ENCODE measurements at places on chromosomes 16 and 17. TPM values are rescaled to one million over a fixed set of nuclear protein-coding genes. Genes with fewer than 3 reads are reported as not detected.

DNA sequence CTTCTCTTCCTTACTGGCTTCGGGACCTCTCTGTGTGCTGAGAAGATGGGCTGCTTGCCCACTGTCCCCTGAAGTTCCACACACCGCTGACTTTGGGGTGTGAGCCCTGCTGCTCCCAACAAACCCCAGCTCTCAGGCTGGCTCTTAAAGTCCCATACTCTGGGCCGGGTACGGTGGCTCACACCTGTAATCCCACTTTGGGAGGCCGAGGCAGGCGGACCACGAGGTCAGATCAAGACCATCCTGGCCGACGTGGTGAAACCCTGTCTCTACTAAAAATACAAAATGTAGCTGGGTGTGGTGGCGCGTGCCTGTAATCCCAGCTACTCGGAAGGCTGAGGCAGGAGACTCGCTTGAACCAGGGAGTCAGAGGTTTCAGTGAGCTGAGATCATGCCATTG lies 17.2 kb downstream of the CD7 start:
- DNase-seq, result no peak

GRCh38 chr17:28675490-28675889 lies 13.5 kb downstream of the SUPT6H start:
- no peak for DNase-seq

DNA sequence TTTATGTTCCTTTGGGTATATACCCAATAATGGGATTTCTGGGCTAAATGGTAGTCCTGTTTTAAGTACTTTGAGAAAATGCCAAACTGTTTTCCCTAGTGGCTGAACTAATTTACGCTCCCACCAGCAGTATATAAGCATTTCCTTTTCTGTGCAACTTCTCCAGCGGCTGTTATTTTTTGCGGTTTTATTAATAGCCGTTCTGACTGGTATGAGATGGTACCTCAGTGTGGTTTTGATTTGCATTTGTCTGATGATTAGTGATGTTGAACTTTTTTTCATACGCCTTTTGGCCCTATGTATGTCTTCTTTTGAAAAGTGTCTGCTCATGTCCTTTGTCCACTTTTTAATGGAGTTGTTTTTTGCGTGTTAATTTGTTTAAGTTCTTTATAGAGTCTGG lies 25.8 kb upstream of the TEKT1 start:
- DNase-seq, result no peak

DNA sequence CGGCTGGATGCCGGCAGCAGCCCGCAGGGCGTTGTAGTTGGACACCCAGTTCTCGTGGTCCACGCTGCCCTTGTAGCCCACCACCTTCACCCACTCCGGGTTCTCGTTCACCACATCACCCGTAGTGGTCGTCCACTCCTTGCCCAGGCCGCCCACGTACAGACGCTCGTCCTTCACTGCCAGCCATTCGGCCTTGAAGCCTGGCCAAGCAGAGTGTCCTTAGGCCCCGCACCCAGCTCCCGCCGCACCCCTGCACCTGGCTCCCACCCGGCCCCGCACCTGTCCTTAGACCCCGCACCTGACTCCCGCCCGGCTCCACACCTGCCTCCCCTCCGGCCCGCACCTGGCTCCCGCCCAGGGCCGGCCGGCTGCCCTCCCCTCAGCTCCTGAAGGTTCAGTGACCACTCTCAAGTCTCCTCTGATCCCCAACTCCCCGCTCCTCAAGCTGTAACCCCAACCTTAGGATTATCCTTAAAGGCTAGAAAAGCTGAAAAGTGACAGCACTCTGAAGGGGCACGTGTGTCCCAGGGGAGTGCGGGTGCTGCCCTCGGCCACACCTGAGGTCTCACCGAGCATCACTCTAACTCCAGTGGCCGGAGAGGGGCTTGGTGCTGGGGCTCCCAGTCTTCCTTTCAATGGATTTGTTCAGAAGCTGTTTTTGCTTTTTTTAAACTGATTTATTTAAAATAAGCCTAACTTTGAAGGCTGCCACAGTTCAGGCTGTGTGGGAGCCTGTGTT lies 14.4 kb downstream of the CANT1 start:
- DNase-seq, result no peak

DNA sequence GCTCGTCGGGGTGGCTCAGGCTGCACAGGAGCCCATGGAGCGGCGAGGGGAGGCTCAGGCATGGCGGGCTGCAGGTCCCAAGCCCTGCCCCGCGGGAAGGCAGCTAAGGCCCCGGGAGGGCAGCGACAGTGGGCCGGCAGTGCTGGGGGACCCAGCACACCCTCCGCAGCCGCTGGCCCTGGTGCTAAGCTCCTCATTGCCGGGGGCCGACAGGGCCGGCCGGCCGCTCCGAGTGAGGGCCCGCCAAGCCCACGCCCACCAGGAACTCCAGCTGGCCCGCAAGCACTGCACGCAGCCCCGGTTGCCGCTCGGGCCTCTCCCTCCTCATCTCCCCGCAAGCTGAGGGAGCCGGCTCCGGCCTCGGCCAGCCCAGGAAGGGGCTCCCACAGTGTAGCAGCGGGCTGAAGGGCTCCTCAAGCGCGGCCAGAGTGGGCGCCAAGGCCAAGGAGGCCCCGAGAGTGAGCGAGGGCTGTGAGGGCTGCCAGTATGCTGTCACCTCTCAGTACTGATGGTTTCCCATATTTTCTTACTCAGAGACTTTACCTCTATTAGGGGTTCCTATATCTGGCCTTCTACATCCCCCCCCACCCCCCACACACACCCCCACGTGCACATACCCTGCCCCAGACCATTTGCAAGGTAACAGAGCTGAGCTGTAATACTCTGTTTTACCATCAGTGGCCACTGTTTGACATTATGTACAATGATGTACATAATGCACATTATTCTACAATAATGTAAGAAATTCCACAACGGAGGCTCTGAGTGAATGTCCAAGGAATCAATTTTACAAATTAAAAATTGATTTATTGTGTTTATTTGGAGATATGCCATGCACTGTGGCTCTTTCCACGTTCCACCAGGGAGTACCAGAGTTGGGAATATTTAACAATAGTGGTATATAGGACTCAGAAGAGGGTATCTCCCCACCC lies 3.7 kb upstream of the VAT1L start:
- no peak for DNase-seq

DNA sequence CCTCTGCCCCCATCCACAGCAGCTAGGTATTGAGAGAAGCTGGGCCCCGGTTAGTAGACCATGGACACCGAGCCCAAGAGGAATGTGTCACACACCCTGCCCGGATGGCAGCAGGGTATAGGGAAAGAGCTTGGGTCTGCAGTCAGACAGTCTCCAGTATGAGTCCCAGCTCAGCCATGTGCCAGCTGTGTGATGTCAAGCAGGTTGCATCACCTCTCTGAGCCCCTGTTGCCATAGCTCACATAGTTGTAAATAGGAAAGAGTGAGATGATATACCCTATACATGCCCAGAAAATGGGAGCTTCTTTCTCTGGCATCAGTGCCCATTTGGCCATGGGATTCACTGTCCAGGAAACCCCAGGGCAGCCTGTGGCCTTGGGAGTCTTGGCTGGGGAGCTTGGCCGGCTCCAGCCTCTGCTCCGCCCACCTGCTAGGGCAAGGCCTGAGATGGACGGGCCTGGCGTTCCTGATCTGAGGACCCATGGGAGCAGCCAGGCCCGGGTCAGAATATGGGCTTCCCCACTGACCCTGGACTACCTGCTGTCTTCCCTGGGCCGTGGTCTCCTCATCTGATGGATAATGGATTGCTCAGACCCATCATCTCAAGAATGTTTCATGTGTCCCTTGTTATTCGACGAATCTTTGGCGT lies 13.2 kb downstream of the CD300LG start:
- no peak for DNase-seq

DNA sequence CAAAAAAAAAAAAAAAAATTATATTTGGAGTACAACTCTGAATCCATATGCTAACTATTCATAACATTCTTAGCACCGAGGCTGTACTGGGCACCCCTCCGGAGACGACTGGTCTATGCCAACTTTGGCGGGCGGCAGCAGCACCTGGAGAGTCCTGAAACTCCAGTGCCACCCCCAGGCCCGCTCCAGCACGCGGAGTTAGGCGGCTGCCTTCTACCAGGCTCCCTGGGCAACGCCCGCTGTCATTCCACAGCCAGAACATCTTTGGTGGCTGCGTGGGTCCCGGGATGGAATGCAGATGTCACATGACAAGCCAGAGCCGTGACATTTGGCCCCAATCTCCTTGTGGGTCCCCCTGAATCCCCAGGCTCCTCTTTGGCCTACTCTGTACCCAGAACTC lies 6.2 kb downstream of the TIMP2 start:
- DNase-seq, result no peak

DNA sequence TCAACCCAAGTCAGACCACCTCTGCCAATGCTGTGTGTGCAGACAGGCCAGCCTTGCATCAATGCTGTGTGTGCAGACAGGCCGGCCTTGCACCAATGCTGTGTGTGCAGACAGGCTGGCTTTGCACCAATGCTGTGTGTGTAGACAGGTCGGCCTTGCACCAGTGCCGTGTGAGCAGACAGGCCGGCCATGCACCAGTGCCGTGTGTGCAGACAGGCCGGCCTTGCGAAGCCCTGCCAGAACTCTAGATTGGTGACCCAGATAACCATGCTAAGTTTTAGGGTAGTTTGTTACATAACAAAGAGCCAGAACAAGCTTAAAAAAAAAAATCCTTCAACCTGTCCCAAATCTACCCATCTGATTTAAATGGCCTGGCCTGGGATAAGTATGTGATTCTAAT lies 54.3 kb downstream of the ELAC2 start:
- no peak for DNase-seq

- no peak for DNase-seq
Measured at GRCh38 chr17:19244781-19245180, 7.6 kb downstream of the EPN2 start.

DNA sequence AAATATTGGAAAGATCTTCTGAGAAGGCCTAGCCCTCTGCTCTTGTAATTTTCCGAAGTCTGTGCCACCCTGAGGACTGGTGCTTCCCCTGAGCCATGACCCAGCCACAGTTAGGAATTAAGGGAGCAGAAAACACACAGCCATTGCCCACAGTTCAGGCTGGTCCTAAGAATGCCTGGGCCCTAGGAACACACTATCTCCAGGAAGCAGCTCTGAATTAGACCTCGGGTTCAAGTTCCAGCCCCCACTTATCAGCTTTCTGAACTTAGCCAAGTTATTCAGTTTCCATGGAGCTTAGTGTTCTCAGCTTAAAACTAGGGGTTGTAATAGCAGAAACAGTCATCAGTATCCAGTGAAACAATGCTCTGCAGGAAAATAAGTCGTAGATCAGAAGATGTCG lies 56.0 kb downstream of the CDH13 start:
- no peak for DNase-seq

DNA sequence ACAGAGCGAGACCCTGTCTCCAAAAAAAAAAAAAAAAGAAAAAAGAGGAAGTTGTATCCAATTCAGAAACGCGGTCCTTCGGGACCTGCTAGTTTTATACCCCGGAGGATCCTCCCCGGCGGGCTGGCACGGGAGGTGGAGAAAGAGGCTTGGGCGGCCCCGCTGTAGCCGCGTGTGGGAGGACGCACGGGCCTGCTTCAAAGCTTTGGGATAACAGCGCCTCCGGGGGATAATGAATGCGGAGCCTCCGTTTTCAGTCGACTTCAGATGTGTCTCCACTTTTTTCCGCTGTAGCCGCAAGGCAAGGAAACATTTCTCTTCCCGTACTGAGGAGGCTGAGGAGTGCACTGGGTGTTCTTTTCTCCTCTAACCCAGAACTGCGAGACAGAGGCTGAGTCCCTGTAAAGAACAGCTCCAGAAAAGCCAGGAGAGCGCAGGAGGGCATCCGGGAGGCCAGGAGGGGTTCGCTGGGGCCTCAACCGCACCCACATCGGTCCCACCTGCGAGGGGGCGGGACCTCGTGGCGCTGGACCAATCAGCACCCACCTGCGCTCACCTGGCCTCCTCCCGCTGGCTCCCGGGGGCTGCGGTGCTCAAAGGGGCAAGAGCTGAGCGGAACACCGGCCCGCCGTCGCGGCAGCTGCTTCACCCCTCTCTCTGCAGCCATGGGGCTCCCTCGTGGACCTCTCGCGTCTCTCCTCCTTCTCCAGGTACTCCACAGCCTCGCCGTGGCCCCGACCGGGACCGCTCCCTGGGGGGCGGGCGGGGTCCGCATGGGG lies at the start of gene CDH3:
CDH3 (plus strand) TSS at position 596 of the 779 bp plus-strand sequence; CDS start at position 666, 70 bp downstream.
- no peak for DNase-seq

DNA sequence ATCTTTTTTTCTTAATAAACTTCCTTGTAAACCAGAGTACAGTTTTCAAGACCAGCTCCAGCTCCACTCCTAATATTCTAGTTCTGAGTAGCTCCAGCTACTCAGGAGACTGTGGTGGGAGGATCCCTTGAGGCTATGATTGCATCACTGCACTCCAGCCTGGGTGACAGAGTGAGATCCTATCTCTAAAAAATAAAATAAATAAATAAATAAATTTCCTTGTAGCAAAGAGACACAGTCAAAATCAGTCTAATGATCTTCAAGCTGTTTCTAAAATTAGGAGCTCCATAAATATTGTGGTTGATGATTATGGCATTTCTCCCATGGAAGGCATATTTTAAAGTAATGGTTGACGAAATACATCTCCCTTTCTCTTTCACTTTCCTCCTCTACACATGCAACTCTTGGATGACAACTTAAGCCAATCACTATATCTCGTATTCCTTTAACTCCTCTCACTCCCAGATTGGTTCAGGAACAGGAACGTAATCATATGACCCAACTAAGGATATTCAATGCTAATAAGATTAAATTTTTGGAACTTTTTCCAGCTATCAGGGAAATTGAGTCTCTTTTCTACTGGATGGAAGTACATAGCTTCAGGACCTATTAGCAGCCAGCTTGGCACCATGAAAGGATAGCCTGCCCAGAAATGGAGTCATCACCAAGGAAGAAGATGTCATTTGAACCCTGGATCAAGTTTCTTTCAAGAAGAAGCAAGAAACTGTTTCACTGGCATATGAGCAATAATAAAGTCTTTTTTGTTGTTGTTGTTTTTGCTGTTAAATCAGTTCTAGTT lies 42.1 kb upstream of the TAOK1 start:
- peak; percentile 16 for DNase-seq

- no peak for DNase-seq
Measured at GRCh38 chr17:18006495-18007239, 32.3 kb downstream of the ATPAF2 start.

- no peak for DNase-seq
Measured at GRCh38 chr17:30832438-30833124, 815 bp downstream of the ATAD5 start.

GRCh38 chr16:62711797-62712196 lies 675.6 kb upstream of the CDH8 start:
- DNase-seq, result no peak

GRCh38 chr16:81866820-81867440 lies 87.8 kb downstream of the PLCG2 start:
- no peak for DNase-seq

GRCh38 chr17:20083156-20083859 lies 74.1 kb downstream of the SPECC1 start:
- DNase-seq, result no peak

GRCh38 chr16:4159726-4160125 lies 43.5 kb upstream of the ADCY9 start:
- no peak for DNase-seq

- no peak for DNase-seq
Measured at GRCh38 chr17:7413346-7413985, 5.8 kb downstream of the NLGN2 start.

GRCh38 chr17:77130525-77130924 lies 10.2 kb upstream of the SEC14L1 start:
- DNase-seq, result no peak

Gene KCNH4
- total RNA-seq, result not detected

Gene PABPN1L
- total RNA-seq, result not detected

Gene ASPA
- not detected for total RNA-seq

Gene CSH2
- total RNA-seq, result not detected

Gene SLFN12L
- total RNA-seq, result not detected

Gene MT1H
- total RNA-seq, result not detected

Gene SMIM36
- not detected for total RNA-seq

Gene SERPINF2
- total RNA-seq, result 1.2 TPM

Gene MSLN
- total RNA-seq, result 14.2 TPM

Gene C16orf89
- not detected for total RNA-seq

All from kidney epithelial cell (primary cell).